Suprapubic skin (tissue), 4 donors: ENCODE measurements at places on chromosomes 11 and 22. TPM values are rescaled to one million over a fixed set of nuclear protein-coding genes. Genes with fewer than 3 reads are reported as not detected.

DNA sequence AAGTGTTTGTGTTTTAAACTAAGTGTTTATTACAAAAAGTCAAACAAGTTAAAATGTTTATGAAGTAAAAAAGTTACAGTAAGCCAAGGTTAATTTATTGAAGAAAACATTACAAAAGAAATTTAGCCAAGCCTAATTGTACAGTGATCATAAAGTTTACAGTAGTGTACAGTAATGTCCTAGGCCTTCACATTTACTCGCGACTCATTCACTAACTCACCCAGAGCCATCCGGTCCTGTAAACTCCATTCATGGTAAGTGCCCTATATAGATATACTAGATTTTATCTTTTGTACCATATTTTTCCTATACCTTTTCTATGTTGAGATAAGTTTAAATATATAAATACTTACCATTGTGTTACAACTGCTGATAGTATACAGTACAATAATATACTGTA, 481.8 kb upstream of the TENM4 start:
- no peak overlapping the region for H3K4me3 ChIP-seq
- no peaks in the 10 kb centered on the region for H3K36me3 ChIP-seq
- no peaks in the 10 kb centered on the region for H3K4me1 ChIP-seq
- no peaks in the 10 kb centered on the region for H3K27me3 ChIP-seq

DNA sequence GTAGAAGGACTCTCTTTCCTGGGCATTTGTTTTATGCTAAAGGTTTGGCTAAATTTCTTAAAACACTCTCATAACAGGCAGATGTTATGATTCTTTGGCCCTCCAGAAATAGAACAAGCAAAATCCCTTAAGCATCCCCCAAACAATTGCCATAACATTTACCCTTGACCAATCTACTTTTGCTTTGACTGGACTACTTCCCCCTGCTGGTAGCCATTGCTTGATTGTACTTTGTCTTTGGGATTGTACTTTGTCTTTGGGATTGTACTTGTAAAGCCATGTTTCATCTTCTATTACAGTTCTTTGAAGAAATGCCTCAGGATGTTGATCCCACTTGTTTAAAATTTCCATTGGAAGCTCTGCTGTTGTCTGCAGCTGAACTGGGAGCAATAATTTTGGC, 53.3 kb upstream of the GLYAT start:
- no peak overlapping the region for H3K27ac ChIP-seq
- H3K4me3 ChIP-seq = no peak overlapping the region
- no peaks in the 10 kb centered on the region for H3K36me3 ChIP-seq
- H3K4me1 ChIP-seq = no peaks in the 10 kb centered on the region

DNA sequence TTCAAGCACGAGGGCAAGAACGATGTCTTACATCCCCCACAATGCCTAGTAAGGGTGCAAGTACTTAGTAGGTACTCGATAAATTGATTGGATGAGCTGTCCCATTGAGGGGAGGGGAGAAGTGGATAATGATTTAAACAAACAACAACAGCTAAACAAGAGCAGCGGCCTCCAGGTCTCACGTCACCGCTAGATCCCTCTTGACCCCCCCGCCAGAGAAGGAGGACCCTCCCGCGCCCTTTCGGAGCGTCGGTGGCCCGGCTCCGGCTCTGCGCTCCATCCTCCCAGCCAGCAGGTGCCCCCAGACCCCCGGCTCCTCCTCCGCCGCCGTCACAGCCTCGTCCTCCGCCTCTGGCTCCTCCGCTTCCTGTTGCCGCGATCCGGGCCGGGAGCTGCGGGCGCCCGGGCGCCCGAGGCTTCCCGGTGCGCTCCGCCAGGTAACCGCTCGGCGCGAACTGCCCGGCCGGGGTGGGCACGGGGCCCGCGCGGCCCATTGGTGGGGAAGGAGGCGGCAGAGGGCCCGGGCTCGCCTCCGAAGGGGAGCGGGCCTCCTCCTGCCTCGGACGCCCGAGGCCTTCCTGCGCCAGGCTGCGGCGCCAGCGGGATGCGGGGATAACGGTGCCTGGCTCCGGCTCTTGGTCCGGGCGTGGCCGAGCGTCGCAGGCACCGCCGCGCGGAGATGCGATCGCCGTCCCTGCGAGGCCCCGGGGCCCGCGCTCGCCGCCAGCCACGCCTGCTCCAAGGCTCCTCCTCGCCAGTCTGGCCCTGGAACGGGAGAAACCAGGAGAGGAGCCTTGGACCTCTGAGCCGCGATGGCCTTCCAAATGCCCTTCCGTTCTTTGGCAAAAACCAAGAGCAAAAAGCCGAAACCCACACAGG, at the start of gene TLCD5:
TSS of gene TLCD5 (plus strand) at position 368 of the 879 bp plus-strand sequence. CDS start 2,143 bp downstream, outside the sequence.
- peaks cover 28% of the 10 kb centered on the region for H3K4me1 ChIP-seq
- peak within 1 kb of the TSS; percentile 88 for H3K4me3 ChIP-seq
- no peaks in the 10 kb centered on the region for H3K27me3 ChIP-seq
- DNase-seq = no peak
- H3K27ac ChIP-seq = peak within 1 kb of the TSS; percentile 92
- peaks cover 1% of the 10 kb centered on the region for H3K36me3 ChIP-seq

Gene KCNJ4
- total RNA-seq = not detected

- peaks cover 3% of the 10 kb centered on the region for H3K27me3 ChIP-seq
- no peak overlapping the region for H3K27ac ChIP-seq
- DNase-seq = no peak
- H3K4me3 ChIP-seq = no peak overlapping the region
- no peaks in the 10 kb centered on the region for H3K36me3 ChIP-seq
- H3K4me1 ChIP-seq = peaks cover 4% of the 10 kb centered on the region
Observed at GRCh38 chr11:116558504-116559211, 214.1 kb downstream of the BUD13 start.

DNA sequence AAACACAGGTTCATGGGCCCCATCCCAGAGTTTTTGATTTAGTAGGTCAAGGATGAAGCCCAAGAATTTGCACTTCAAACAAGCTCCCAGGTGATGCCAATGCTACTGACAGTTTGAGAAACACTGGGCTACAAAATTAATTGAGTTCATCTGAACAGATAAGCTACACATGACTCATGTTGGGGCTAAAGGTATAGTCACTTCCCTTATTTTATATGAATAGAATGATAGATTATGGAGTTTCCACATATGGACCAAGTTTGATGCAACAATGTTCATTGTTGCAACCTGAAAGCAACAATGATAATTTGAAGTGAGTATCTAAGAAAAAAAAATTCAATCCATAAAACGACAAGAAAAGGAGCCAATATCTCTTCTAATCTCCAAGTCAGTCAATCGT, 54.9 kb downstream of the SOX6 start:
- no peak overlapping the region for H3K27ac ChIP-seq
- no peaks in the 10 kb centered on the region for H3K36me3 ChIP-seq
- H3K4me3 ChIP-seq = no peak overlapping the region

DNA sequence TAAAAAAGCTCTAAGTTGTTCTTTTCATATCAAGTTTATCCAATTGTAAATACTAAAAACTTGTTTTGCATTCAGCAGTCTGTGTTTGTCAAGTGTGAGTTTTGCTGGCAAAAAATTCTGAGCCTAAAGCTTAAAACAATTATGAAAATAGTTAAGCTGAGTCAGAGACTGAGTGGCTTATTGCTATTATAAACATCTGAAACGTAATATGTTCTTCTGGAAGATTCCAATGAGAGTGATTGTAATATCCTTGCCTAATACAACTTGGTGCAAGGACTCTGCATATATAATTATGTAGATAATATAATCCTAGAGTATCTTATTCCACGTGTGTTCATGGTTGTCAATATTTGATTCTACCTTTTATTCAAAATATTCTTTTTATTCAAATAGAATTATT, 14.1 kb upstream of the NUP50 start:
- no peaks in the 10 kb centered on the region for H3K36me3 ChIP-seq
- no peak overlapping the region for H3K27ac ChIP-seq
- H3K4me1 ChIP-seq = no peaks in the 10 kb centered on the region
- no peaks in the 10 kb centered on the region for H3K27me3 ChIP-seq

Gene YPEL4
- 1.7 TPM for total RNA-seq

Gene SHISAL1
- 0.26 TPM for total RNA-seq

Gene F2
- total RNA-seq = not detected

Gene PATZ1
- 11.8 TPM for total RNA-seq

GRCh38 chr11:59542142-59542810, 30.9 kb downstream of the OR4D9 start:
- DNase-seq = no peak
- no peaks in the 10 kb centered on the region for H3K36me3 ChIP-seq
- no peaks in the 10 kb centered on the region for H3K27me3 ChIP-seq
- no peak overlapping the region for H3K27ac ChIP-seq
- H3K4me3 ChIP-seq = no peak overlapping the region
- H3K4me1 ChIP-seq = no peaks in the 10 kb centered on the region

GRCh38 chr11:46493791-46494190, 100.0 kb downstream of the AMBRA1 start:
- no peak for DNase-seq
- no peaks in the 10 kb centered on the region for H3K27me3 ChIP-seq
- no peak overlapping the region for H3K4me3 ChIP-seq
- H3K36me3 ChIP-seq = peaks cover 17% of the 10 kb centered on the region

GRCh38 chr22:41656556-41656955, 32.1 kb downstream of the SNU13 start:
- no peak overlapping the region for H3K27ac ChIP-seq
- H3K4me1 ChIP-seq = no peaks in the 10 kb centered on the region
- H3K4me3 ChIP-seq = no peak overlapping the region
- H3K36me3 ChIP-seq = peaks cover 99% of the 10 kb centered on the region
- no peaks in the 10 kb centered on the region for H3K27me3 ChIP-seq

DNA sequence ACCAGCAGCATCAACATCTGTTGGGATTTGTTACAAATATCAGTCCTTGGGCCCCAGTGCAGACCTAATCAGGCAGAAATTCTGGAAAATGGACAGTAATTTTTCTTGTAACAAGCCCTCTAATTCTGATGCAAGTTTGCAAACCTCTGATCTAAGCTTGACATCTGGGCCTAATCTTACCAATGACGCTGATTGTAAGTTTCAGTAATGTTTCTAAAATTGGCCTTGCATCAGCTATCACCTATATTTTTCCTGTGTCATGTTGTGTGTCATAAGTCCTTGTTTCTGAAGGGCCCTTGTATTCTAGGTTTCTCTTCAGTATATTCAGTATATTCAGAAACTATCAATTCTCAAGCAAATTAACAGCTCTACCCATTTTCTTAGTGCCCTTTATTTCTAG, 36.4 kb downstream of the ZNF215 start:
- H3K4me3 ChIP-seq = no peak overlapping the region
- H3K36me3 ChIP-seq = no peaks in the 10 kb centered on the region
- no peaks in the 10 kb centered on the region for H3K4me1 ChIP-seq
- no peaks in the 10 kb centered on the region for H3K27me3 ChIP-seq
- DNase-seq = no peak

Gene C11orf42
- not detected for total RNA-seq

Gene LRRN4CL
- 3.3 TPM for total RNA-seq

Gene NRXN2
- total RNA-seq = 0.72 TPM

- no peak overlapping the region for H3K27ac ChIP-seq
- peak overlapping the region; percentile 0 for H3K4me3 ChIP-seq
- H3K27me3 ChIP-seq = peaks cover 16% of the 10 kb centered on the region
- peaks cover 50% of the 10 kb centered on the region for H3K4me1 ChIP-seq
- no peak for DNase-seq
Observed at GRCh38 chr11:57647372-57647771, 2.3 kb downstream of the YPEL4 start.

Gene FIBIN
- 10.1 TPM for total RNA-seq

Gene SORL1
- 27.3 TPM for total RNA-seq

- H3K27me3 ChIP-seq = no peaks in the 10 kb centered on the region
- no peaks in the 10 kb centered on the region for H3K36me3 ChIP-seq
- peaks cover 29% of the 10 kb centered on the region for H3K4me1 ChIP-seq
- DNase-seq = no peak
Observed at GRCh38 chr11:12772324-12772723, 98.1 kb downstream of the TEAD1 start.

GRCh38 chr11:96658436-96658835, 268.6 kb downstream of the JRKL start:
- H3K27ac ChIP-seq = no peak overlapping the region
- H3K4me3 ChIP-seq = no peak overlapping the region
- H3K4me1 ChIP-seq = no peaks in the 10 kb centered on the region
- no peaks in the 10 kb centered on the region for H3K36me3 ChIP-seq
- no peaks in the 10 kb centered on the region for H3K27me3 ChIP-seq

Gene CARNS1
- total RNA-seq = 0.68 TPM

GRCh38 chr11:69981119-69981784, 96.9 kb upstream of the ANO1 start:
- no peak overlapping the region for H3K4me3 ChIP-seq
- peaks cover 11% of the 10 kb centered on the region for H3K4me1 ChIP-seq
- peaks cover 65% of the 10 kb centered on the region for H3K27me3 ChIP-seq
- H3K36me3 ChIP-seq = no peaks in the 10 kb centered on the region
- no peak for DNase-seq
- no peak overlapping the region for H3K27ac ChIP-seq

Gene KREMEN1
- 71.1 TPM for total RNA-seq
